Large intestine (tissue), 12 donors: ENCODE measurements at places on chromosomes 1 and 21. TPM values are rescaled to one million over a fixed set of nuclear protein-coding genes. Genes with fewer than 3 reads are reported as not detected.

Gene RGSL1
- polyA plus RNA-seq: not detected

Gene GUCA2A
- polyA plus RNA-seq: 68.7 TPM

Gene TADA1
- polyA plus RNA-seq: 18.5 TPM

Gene RHBG
- 35.4 TPM for polyA plus RNA-seq

Gene LDLRAD1
- 0.51 TPM for polyA plus RNA-seq

Gene A3GALT2
- 0.10 TPM for polyA plus RNA-seq

Gene ADAM30
- polyA plus RNA-seq: not detected

Gene LAMC1
- 93.3 TPM for polyA plus RNA-seq

Gene WNT2B
- polyA plus RNA-seq: 7.5 TPM

Gene GBP5
- polyA plus RNA-seq: 1.7 TPM

Gene HTR6
- polyA plus RNA-seq: 0.07 TPM

DNA sequence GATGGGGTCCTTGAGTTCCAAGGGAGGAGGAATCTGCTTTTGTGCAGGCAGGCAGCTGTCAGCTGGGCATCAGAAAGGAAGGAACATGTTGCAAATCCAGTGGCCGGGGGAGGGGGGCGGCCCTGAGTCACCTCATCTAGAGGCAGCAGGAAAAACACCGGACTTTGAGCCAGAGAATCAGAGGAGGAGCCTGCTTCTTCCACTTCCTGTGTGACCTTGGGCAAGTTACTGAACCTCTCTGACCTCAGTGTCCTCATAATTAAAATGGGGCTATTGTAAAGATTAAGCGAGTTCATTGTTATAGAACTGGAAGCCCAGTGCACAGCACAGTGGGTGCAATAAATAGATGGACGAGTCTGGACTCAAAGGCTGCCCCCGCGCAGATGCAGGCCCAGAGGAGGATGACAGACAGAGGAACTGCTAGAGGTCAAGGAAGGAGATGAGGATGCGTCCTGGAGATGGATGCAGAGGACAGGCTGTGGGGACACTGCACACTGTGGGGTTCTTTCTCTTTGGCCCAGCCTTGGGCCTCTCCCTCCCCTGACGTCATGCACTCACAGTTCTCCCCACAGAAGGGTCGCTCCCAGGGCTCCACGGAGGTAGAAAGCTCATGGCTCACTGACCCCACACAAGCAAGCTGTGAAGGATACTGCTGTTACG lies 714.3 kb downstream of the MATN1 start:
- DNase-seq: peak; percentile 22

DNA sequence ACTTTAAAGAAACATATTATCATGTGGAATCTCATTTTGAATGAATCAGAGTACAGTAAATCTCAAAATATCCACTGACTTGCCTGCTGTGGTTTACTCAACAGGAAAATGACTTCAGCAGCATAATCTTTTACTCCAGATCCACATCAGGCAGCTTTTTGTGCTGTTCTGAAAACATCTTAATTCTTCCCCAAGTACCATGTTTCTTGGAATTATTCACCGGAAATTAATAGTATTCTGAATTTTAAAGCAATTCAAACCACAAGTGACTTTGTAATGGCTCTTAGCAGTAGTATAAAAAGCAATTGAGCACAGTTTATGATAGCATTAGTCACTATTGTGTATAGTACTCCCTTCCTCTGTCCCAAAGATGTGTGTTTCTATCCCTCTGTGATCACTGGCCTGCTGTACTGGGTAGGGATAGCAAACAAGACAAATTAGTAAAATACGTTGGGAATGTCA lies 64.2 kb upstream of the ERRFI1 start:
- DNase-seq: no peak

GRCh38 chr1:8104278-8105236 lies 78.4 kb upstream of the ERRFI1 start:
- DNase-seq: no peak

- no peak for DNase-seq
Observed at GRCh38 chr1:156618853-156619581, at the start of gene HAPLN2. Gene HAPLN2, plus strand, starts transcription at chr1:156619415. Its CDS starts 4,076 bp downstream, at chr1:156623491.

DNA sequence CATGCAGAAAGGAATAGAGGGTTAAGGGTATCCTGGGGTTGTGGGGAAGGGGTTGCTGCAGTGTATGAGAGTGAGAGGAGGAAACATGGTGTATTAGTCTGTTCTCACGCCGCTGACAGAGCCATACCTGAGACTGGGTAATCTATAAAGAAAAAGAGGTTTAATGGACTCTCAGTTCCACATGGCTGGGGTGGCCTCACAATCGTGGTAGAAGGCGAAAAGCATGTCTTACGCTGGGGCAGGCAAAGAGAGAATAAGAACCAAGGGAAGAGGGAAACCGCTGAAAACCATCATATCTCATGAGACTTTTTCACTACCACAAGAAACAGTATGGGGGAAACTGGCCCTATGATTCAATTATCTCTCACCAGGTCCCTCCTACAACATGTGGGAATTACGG lies 17.7 kb downstream of the OSBPL9 start:
- DNase-seq: no peak

GRCh38 chr21:14115646-14116045 lies 95.1 kb downstream of the LIPI start:
- DNase-seq: no peak

DNA sequence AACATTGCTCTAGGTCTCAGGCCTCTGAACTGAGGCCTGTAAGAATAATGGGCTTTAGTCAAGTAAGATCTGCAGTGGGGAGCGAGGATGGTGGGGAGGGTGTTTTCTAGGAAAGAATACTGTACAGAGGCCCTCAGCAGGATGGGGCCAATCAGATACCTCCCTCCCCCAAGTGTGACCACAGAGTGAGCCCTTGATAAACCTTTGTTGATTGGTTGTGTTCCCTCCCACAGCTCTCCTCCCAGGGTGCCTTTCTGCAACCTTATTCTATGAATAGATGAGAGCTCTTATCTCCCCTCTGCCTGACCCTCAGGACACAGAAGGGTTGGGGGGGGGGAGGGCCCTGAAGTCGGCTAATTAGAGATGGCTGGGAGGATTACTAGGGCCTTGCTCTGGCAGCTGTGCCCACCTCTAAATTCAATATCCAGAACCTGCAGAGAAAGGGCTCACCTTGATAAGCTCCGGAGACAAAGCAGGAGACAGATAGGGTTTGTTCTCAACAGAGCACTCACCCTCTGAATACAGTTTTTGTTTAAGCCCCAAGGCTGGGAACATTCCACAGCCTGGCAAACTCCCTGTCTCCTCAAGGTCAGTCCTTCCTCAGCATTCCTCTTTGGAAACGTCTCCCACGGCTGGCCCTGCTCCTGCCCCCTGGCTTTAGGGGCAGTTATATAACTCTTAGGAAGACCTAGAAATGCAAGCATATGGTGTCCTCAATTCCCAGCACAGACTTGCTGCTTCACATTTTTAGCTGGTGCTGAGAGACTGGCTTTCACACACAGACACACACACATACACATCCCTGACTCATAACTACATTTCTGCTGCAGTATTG lies 42.9 kb downstream of the ATP1A1 start:
- DNase-seq: no peak

- DNase-seq: no peak
Observed at GRCh38 chr1:218866507-218866906, 307.2 kb upstream of the LYPLAL1 start.

DNA sequence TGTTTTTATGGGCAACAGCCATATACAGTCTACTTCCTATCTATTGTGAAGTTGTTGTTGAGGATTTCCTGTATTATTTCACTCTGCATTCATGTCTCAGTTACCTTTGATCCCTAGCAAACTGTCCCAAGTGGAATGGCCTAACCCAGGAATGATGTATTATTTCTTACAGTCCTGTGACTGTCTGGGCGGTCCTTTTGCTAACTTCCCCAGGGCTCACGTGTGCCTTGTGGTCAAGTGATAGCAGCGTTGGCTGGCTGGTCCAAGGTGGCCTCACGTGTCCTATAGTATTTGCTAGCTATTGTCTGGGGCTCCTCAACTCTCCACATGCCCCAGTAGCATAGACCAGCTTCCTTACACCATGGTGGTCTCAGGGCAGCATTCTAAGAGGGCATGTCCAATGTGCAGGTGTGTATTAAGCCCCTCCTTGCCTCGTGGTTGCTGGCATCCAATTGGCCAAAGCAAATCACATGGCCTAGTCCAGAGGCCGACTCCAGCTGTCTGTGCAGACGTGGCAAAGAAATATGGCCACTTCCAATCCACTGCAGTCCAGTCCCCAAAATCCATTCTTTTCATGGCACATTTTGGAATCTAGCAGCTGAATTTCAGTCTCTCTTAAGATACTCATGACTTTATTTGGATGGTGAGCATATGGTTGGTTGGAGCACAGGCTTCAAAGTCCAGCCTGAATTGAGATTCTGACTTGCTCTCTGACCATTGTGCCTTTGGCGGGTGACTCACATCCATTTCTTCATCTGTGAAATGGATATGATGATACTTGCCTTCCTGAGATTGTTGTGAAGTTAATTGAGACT lies 94.1 kb downstream of the GALNT2 start:
- peak; percentile 95 for DNase-seq

DNA sequence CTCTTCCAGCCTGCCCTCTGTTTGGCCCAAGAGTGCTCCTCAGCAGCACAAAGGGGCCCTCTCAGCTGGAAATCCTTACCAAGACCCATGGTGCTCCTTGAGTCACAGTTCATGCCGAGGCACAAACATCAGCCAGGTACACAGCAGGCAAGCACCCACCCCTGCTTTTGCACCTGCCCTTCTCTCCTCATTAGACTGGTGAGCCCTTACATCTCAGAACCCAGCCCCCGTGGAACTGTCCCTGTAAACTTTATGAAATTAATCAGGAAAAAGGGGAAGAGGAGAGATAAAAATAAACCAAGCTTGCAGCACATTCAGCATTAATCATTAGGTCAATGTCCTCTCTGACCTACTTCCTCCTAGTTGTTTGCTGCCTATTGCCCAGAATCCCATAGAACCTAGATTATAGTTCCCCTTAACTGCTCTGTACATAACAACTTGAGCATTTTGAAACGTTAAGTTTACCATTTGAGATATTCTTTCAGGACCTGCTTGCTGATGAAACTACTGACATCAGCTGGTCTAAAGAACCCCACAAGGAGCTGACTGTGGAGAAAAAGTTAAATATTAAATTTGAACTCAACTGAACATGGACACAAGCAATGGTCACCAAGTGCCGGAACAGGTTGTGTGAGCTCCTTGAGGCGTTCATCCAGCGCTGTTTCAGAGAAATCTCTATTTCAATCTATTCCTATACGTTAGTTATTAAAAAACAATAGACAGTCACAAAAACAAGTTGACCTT lies 738.4 kb downstream of the MATN1 start:
- peak; percentile 79 for DNase-seq
